ENCODE measurements at places on chromosomes 2 and 18.

GRCh38 chr2:142840436-142840835, 37.0 kb upstream of the KYNU start:
- DNase-seq: no peak

DNA sequence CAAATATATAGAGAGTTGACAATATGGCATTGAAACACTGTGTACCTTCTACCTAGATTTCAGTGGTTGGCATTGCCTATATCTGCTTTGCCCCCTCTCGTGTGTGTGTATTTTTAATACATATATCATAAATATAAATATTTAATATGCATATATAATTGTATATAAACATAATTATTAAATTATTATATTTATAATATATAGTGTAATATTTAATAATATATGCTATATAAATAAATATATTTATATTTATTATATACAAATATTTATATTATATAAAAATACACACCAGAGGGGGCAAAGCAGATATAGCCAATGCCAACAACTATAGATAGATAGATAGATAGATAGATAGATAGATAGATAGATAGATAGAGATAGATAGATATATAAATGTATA, 124.1 kb downstream of the KIAA1328 start:
- no peak for DNase-seq

DNA sequence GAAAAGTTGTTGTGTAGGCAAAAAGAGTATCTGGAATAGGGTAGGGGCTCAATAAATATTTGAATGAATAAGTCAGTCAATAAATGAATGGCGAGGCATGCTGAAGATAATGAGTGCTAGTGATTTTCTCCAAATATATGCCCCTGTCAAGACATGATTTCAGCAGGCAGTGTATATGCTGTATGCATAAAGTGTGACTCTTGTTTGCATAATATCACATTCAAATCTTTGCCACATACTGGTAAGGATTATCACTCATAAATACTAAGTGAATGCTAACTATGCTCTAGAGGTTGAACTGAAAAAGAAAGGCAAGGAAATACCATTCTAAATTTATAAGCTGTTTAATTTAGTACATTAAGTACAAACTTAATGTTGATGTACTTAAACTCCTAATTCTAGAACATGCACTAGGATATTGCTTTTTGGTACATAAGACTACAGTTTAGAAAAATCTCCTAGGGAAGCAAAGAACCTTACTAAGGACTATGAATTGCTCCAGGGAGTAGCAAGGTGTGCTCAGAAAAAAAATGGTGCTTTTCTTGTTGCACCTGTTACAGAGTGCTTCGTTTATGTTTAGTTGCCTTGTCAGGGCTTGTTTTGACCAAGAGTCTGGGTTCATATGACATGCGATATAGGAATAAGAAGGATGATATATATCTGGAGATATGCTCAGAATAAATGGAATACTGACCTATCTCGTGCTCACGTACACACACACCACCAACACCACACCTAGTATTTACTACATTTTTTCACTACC, 224.0 kb upstream of the TANK start:
- DNase-seq: no peak

DNA sequence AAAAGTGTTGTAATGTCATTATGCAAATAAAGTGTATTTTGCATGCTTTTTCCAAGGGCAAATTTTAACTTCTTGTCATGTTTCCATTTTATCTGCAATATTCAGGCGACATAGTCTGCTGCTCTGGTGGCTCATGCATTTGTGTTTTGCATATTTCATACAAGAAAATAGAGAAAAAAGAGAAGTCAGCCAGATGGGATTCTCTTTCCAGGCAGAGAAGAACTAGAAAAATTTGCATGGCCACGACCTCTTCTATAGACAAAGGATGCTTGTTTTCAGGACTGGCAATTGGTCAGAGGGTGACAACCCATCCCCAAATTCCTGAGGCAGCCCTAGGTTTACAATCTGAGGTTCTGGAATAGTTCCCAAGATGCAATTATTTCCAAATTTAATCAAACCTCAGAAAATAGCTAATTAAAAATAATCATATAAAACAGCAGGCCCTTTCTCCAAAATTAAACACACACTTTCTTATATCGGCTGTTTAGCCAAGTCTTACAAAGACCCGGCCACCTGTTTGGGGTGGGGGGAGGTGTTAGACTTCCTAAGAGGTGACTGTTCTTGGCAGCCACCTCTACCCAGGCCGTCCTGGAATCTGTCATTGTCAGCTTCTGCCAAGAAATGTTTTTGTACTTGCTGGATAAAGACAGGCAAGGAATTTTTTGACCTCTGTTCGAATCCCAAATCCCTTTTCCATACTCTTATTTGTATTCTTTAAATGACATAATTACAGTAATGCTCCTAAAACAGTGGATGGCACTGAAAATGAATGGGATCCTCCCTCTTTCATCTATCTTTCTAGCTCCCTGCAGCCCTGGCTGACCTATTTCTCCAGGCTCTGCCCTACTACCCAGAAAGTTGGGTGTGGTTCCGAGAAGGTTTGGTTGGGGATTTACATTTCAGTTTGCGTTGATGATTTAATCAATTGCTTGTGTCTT, 20.8 kb upstream of the SOS1 start:
- no peak for DNase-seq

GRCh38 chr2:239578381-239578780, 177.6 kb upstream of the HDAC4 start:
- no peak for DNase-seq

DNA sequence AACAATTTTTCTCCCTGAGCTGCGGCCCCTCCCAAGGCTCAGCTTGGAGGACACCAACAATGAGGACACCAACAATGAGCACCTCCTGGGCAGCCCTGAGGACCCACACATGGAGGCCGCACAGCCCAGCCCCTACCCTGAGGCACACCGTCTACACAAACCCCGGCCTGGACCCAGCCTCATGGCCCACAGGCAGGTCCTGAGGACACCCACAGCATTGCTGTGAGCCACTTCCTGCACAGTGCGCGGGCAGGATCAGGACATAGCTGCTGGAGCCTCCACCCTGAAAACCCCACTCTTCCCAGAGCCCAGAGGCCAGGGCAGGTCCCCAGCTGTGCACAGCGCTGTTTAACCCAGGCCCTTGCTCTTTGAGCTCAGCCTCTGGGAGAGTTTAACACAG, 194.3 kb downstream of the RTP5 start:
- no peak for DNase-seq

DNA sequence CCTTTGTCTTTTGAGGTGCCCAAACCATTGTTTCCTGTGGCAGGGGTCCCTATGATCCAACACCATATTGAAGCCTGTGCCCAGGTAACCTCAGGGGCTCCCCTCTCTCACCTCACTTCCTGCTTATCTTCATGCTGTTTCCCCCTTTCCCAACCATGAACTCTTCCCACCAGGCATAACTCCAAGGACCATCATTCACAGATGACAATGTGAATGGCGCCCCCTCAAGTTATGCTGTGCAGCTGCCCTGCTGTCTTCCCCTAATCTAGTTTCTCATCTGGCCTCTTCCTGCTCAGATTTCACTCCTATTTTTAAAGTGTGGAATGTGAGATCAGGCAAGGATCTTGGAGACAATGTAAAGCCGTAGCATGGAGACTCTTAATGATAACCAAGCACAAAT, 1.4 kb downstream of the GMPPA start:
- no peak for DNase-seq

DNA sequence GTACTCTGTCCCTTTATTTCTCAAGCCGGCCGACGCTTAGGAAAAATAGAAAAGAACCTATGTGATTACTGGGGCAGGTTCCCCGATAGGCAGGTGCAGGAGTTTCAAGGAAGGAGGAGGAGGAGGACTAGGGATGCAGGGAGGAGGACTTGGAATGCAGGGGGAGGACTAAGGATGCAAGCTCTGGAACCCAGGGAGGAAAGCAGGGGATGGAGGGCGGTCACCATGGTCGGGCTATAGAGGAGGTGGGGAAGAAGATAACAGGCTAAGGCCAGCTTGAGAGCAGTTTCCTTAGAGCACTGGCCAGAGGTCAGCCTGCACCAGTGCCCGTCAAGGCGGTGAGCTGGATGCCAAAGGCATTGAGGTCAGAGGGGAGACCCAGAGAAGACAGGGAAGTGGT, 18.7 kb upstream of the B3GNT7 start:
- no peak for DNase-seq

- DNase-seq: no peak
Measured at GRCh38 chr2:241874277-241874925, 4.9 kb downstream of the RTP5 start.

DNA sequence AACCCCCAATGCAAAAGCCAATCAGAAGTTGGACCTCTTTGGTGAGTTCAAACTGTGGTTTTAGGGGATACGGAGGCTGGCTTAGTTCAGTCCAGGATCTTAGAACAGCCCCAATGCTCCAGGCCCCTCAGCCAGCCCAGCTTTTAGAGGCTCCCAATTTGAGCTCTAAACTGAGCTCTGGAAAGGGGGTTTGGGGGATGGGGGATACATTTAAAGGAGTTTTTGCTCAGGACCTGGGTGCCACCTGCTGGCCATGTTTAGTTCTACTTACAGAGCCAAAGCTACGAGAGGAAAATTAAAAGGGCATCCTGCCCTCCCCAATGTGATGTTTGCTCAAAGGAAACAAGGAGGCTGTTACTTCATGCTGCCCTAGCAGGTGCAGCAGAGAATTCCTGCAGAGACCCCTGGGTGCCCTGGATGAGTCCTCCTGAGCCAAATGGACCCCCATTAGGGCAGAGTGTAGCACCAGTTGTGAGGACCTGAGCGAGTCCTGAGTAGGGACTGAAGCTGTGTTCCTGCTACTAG, 15.9 kb upstream of the TMEM214 start:
- DNase-seq: no peak

DNA sequence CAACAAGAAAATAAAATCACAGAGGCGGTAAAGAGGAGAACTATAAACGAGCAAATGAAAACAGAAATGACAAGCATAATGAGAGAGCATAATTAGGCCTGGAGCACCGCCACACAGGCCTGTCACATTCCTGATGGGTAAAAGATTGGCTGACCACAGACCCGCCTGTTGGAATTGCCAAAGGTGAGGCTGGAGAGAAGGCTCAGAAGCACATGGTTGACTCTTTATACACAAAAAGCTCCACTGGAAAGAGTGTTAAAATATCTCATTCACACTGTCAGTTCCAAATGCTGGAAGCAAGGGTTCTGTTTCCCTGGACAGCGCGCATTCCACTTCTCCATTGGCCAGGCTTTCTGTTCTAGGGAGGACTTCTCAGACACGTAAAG, 5.9 kb upstream of the LGALSL start:
- no peak for DNase-seq

DNA sequence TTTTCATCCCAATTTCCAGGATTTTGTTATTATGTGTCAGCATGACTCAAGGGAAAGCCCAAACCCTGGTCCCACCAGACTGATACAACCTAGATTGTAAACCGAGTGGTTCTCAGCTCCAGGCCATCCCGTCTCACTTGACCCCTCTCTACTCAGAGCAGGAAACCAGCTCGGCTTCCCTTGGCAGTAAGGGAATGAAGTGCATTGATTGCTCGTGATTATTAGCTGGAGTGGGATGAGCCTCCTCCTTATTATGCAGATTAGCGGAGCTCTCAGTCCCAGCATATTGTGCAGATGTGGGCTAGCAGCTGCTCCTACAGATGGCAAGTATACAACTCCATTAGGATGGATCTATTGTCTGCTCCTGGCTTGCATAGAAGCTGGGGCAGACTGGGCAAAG, 167.6 kb downstream of the LNPK start:
- no peak for DNase-seq

- no peak for DNase-seq
Measured at GRCh38 chr2:47513981-47514520, 111.1 kb downstream of the MSH2 start.

DNA sequence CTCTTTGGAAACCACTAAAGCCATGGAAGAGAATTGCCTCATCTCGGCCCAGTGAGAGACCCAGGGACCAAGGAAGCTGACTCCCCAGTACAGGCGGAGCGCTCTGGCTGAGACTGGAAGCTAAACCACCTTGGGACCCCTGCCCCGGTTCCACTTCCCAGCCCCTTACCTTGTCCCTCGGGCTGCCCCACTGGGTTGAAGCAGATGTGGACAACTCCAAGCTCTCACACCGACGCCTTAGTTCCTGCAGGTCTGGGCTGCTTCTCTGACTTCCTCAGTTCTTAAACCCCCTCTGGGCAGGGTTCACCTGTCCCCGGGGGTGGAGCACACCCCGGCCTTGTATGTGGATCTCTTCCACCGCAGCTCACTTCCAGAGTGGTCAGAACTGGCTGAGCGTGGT, 266.2 kb downstream of the PHLPP1 start:
- DNase-seq: no peak

GRCh38 chr2:162073888-162074631, at the start of gene DPP4:
Gene DPP4 (minus strand): TSS chr2:162074215. CDS start chr2:162073981, 234 bp downstream.
- DNase-seq: no peak

- no peak for DNase-seq
Measured at GRCh38 chr2:176334729-176335128, 65.5 kb downstream of the MTX2 start.

DNA sequence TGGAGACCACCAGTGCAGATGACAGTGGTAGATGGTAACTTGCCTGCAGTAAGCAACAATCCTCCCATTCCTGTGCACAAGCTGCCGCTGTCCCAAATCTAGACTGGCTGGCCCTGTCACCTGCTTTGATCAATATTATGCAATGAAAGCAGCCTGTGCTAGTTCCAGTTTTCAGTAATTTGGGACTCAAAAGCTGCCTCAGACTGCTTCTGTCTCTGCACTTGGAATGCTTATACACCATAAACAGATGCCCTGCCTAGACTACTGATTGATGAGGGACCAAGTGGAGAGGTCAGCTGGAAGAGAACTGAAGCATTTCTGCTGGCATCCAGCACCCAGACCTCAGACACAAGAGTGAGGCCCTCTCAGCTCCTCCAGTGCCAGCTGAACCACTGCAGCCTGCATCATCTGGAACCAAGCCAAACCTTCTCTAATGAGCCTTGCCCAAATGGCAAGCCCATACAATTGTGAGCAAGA, 24.9 kb downstream of the CCBE1 start:
- DNase-seq: no peak

DNA sequence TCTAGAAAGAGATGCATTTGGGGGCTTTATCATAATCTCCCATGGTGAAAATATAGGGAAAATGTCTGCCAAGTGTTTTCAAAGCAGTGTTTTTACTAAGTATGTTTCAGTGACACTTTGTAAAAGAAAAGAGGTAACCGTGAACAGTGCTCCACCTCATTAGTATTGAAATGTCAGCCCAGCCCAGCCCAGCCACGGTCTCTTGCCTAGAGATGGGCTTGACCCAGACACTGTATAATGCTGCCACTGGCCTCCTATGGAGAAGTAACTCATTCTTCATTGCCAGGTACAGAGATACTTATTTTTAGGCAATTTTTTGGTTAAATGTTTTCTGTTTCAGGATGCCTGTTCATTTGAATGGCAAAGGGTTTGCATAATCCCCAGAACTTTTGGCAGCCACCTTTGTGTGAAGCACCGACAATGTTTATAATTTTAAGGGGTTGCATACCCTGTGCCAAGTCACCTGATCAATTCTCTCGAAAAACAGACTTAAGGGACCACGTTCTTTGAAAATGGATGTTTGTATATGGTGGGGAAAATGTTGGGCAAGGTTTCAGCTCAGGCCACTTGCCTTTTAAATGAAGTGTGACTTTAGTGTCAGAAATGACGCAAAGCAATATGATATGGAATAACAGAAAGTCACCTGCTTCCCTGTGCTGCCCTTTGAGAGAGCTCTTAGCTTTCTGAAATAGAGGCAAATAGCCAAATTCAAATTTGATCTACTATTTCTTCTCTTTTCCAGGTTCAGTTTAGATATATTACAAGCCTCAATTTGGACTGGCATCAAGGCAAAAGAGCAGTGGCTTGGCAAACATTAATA, 314.5 kb upstream of the RGPD4 start:
- no peak for DNase-seq

GRCh38 chr18:69380324-69380723, 20.4 kb upstream of the DOK6 start:
- no peak for DNase-seq

GRCh38 chr2:99845296-99845695, 297.1 kb downstream of the AFF3 start:
- DNase-seq: no peak

Data from esophagus squamous epithelium (tissue), 5 donors.